Retina (tissue), 1 donor: ENCODE measurements at places on chromosomes 4 and X.

DNA sequence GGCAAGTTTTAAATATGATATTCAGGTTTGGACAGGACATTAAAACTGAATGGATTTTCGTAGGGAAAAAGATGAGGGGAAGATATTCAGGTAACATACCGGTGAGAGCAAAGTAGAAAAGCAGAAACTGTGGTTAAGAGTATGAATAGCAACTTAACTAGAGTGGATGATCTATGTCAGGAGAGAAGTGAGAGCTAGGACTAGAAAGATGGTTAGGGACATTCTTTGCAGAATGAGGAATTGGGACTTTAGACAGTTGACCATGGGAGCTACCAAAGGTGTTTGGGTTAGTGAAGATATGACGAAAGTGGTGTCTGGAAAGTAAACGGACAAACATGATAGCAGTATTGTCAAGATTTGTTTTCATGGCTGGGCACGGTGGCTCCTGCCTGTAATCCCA is 45.2 kb downstream of the ANXA5 start:
- no peak for DNase-seq

DNA sequence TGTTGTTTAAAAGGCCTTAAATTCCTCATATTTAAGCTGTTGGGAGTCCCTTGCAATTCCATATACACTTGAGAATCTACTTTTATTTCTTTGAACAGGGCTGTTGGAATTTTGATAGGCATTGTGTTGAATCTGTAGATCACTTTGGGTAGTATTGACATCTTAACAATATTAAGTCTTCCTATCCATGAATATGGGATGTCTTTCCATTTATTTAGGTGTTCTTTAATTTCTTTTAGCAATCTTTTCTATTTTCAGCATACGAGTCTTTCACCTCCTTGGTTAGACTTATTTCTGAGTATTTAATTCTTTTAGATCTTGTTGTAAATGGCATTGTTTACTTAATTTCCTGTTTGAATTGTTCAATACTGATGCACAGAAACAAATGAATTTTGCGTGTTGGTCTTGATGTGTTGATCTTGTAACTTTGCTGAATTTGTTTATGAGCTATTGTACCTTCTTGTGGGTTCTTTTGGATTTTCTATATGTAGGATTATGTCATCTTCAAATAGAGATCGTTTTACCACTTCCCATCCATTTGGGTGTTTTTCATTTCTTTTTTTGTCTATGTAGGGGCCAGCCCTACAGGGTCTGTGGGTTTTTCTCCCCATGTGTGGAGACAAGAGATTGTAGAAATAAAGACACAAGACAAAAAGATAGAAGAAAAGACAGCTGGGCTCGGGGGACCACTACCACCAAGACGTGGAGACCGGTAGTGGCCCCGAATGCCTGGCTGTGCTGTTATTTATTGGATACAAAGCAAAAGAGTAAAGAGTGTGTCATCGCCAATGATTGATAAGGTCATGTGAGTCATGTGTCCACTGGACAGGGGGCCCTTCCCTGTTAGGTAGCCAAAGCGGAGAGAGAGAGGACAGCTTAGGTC is 18.2 kb upstream of the CTBP1 start:
- no peak for DNase-seq

DNA sequence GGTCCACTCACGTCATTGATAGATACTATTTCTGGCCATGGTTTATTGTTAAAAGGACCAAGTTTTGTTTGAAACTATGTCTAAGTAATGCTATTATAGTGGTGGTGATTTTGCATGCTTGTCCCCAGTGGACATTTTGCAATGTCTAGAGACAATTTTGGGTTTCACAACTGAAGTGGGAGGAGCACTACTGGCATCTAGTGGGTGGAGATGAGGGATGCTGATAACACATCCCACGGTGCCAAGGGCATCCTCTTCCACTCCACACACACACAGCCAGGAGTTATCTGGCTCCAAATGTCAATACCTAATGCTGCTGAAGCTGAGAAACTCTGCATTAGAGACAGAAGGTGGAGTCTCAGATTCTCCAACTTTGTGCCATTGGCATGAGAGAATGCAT is 131.2 kb downstream of the FRMPD4 start:
- no peak for DNase-seq

GRCh38 chr4:153327247-153327646 is 17.2 kb upstream of the MND1 start:
- DNase-seq = no peak

DNA sequence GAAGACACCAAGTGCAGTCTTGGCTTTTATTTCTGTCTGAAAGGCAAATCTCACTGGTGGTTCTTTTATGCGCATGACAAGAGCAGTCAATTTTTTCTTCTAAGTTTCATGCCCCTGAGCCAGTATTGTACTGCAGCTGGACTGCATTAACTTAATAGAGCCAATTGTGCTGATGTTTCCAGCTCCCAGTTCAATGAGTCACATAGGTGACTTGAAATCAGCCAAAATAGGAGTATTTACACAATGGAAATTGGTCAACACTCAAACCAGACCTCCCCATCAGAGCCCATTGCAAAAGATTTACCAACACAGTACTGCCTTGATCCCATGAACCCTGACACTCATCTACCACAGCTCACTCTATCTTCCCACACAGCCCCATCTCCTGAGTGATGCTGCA is 100.3 kb upstream of the GUCY1A1 start:
- DNase-seq = no peak

- DNase-seq = no peak
Observed at GRCh38 chr4:138158746-138159297, 83.3 kb downstream of the SLC7A11 start.

DNA sequence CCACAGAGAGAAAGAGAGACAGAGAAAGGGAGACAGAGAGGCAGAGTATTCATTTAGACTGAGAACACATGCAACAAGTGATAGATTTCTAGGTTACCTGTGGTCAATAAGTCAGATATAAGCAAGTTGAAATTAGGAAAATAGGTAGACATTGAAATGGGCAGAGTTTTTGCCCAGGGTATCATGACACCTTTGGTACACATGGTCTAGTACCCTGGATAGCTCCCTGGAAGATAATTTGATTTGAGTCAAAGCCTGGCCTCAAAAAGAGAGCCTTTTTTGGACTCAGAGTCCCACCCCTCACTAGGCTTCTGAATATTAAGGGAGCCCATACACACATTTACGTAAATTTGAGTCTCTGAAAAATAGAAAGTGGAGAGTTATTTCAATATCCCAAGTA is 4.0 kb upstream of the RPS6KA6 start:
- no peak for DNase-seq

- DNase-seq = no peak
Observed at GRCh38 chr4:173288698-173289352, 45.3 kb downstream of the HMGB2 start.

- no peak for DNase-seq
Observed at GRCh38 chrX:136710325-136710951, 62.5 kb downstream of the CD40LG start.

DNA sequence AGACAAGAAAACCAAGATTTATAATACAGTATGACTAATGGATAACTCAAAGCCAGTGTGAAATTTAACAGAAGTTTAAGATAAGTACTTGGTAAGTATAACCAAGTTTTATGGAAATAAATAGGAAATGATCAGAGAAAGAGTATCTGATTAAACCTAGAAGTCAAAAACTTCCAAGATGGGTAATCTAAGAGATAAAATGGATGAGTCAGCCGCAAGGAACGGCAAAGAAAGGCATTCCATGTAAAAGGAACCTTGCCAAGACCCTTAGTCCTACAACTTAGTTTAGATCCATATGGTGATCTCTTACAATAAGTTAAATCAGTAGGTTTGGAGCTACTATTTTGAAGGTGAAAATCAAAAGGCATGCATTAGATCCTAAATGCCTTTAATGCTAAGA is 34.8 kb downstream of the LIN54 start:
- DNase-seq = no peak

- no peak for DNase-seq
Observed at GRCh38 chrX:84133023-84133422, 55.0 kb downstream of the RPS6KA6 start.

DNA sequence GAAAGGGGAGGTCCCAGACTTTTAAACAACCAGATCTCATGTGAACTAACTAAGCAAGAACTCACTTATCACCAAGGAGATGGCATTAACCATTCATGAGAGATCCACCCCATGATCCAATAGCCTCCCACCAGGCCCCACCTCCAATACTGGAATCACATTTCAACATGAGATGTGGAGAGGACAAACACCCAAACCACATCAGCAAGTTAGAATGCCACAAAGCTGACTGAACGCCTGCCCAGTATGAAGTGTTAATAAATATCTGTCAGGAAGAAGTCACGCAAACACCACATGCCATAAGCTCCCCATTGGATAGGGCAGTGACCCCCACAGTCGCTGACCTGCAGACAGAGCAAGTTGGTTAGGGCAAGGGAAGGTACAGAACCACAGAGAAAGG is 14.3 kb downstream of the SLC10A6 start:
- DNase-seq = no peak

DNA sequence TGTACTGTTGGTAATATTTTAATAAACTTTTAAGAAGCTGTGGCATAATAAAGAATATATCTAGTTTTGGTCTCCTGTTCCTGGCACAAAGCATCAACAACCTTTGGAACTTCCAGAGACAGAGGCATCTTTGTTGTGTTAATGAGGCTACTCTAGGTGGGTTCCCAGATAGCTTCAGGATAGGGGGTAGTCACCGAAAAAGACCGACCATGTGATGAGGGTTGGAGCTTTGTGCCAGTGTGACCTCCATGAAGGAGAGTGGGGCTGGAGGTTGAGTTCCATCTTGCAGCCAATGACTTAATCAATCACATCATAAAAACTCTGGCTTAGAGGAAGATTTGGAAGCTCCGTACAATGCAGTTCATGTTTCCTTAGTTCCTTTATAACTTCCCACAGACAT is 9.9 kb downstream of the PPAT start:
- DNase-seq = no peak

- DNase-seq = peak; percentile 34
Observed at GRCh38 chr4:185183622-185184281, 20.0 kb downstream of the CFAP97 start.

- no peak for DNase-seq
Observed at GRCh38 chr4:39341075-39341725, 25.0 kb downstream of the RFC1 start.

DNA sequence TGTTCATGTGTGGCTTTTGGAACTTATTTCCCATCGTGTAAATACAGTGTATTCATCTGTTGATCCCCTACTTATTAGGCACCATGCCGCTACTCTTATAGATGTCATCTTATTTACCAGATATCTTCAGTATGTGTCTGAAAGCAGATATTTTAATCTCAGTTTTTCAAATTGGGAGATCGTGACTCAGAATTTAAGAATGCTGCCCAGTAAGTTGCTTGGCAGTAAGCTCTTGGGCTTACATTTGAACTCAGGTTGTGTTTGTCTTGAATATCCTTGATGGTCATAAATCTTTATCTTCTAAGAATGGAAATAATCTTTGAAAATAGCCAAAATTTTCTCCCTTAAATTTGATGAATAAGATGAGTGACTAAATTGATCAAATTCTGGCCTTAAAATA is 45.9 kb upstream of the RPA4 start:
- DNase-seq = no peak

DNA sequence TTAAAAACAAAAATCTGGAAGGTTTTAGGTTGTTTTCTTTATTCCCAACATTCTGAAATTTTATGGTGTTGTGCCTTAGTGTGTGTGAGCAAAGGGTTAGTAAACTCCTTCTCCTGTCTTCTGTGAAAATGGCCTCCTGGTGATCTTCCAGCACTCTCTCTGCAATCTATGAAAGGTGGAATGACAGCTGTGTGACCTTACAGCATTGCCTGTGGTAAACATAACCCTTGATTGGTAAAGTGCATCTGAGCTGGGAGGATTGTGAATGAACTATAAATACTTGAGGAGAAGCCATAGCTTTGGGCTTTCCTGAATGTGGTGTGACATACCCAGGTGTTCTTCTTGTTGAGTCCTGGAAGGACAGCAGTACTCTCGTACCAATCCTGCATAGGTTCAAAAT is 10.0 kb downstream of the ART3 start:
- no peak for DNase-seq

- no peak for DNase-seq
Observed at GRCh38 chr4:52195869-52196268, 144.8 kb downstream of the SPATA18 start.

DNA sequence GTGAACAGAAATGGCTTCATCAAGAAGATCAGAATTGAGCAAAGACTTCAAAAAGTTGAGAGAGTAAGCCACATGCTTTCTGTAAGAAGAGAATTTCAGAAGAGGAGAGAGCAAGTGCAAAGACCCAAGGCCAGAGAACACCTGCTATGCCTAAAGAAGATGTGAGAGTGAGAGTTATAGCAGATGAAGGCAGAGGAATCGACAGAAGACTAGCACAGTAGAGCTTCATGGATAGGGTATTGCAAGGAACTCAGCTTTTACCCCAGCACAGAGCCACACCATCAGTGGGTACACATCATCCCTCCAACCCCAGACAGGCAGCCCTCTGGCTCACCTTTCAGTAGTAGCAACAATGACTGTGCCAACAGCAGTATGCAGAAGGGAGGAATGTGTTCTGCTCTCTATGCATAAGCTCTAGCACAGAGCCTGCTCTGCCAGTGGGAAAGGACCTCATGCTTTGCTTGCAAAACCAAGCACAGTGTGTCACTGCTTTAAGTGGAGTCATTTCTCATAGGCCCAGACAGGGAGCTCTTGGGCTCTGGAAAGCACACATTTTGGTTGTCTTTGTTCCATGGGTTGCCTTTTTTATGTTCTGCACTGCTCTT is 318.6 kb downstream of the NAF1 start:
- DNase-seq = no peak

DNA sequence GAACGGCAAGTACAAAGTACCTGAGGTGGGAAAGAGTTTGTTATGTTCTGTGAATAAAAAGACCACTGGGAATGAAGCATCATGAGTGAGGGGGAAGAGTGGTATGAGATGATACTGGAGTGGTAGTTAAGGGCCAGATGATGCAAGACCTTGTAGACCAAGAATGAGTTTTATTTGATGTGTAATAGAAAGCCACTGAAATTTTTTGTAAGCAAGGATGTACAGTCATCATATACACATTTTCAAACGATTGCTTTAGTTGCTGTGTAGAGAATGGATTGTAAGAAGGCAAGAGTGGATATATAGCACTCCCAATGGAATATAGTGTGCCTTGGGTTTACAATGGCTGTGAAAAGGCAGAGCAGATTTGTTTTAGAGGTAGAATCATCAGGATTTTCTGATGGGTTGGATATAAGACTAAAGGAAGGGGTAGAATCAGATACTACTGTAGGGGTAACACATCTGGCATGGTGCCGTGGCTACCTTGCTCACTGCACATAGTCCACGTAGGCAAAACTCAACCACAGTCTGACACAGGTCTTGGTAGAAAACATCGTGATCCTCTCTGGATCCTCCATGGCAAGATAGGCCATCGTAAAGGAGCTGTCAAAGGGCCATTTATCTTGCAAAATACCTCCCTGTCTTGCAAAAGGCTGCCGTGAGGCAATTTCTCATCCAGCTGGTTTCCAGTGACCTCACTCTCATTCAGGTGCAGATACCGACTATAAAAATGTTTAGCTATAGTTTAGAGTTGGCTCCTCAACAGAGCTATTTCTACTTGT is 14.9 kb downstream of the TIFA start:
- no peak for DNase-seq

- no peak for DNase-seq
Observed at GRCh38 chr4:120395746-120396145, 329.1 kb upstream of the MAD2L1 start.

GRCh38 chrX:39826813-39827543 is 270.8 kb downstream of the BCOR start:
- DNase-seq = no peak

GRCh38 chrX:132491191-132491590 is 2.4 kb upstream of the MBNL3 start:
- DNase-seq = no peak
